Activated CD8-positive, alpha-beta memory T cell treated with anti-CD3 and anti-CD28 coated beads, Interleukin-2, amount 10 ng/mL, durations not matched to agents 7 days and 5 days (primary cell): ENCODE measurements at places on chromosomes 7 and 10.

DNA sequence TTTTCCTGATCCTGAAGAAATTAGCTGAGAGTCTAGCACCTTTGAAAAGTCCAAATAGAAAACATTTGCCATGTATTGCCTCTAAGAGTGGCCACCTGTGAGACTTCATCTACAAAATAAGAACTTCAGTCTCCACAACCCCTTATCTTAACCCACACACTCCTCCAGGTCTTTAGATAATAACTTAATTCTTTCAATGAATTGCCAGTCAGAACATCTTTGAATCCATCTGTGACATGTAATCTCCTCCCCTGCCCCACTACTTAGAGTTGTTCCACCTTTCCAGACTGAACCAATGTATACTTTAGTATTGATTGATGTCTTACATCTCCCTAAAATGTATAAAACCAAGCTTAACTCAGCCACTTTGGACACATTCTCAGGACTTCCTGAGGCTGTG lies 84.4 kb upstream of the FAM171A1 start:
- H3K4me3 ChIP-seq, result no peak overlapping the region
- peaks cover 37% of the 10 kb centered on the region for H3K27me3 ChIP-seq
- no peak overlapping the region for H3K27ac ChIP-seq
- no peaks in the 10 kb centered on the region for H3K4me1 ChIP-seq
- no peaks in the 10 kb centered on the region for H3K36me3 ChIP-seq

GRCh38 chr7:136045992-136046391 lies 68.8 kb upstream of the MTPN start:
- H3K4me3 ChIP-seq, result no peak overlapping the region
- no peaks in the 10 kb centered on the region for H3K27me3 ChIP-seq
- no peak for DNase-seq
- no peaks in the 10 kb centered on the region for H3K36me3 ChIP-seq
- no peaks in the 10 kb centered on the region for H3K4me1 ChIP-seq
- H3K27ac ChIP-seq, result no peak overlapping the region

DNA sequence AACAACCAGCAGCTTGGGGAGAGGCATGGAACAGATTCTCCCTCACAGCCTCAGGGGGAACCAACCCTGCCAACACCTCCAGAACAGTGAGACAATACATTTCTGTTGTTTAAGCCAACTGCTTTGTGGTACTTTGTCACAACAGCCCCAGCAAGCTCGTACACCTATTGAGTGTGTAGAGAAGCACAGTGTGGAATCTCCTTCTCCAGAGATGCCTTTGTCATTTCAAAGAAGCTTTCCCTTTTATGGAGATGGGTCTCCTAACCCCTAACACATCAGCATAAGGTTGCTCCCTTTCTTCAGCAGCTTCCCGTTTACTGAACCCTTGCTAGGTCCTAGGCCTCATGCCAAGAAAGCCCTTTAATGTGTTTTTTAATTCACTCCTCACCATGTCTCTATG lies 60.7 kb upstream of the AGK start:
- H3K36me3 ChIP-seq, result no peaks in the 10 kb centered on the region
- no peak overlapping the region for H3K4me3 ChIP-seq
- H3K27ac ChIP-seq, result no peak overlapping the region
- peaks cover 2% of the 10 kb centered on the region for H3K4me1 ChIP-seq

DNA sequence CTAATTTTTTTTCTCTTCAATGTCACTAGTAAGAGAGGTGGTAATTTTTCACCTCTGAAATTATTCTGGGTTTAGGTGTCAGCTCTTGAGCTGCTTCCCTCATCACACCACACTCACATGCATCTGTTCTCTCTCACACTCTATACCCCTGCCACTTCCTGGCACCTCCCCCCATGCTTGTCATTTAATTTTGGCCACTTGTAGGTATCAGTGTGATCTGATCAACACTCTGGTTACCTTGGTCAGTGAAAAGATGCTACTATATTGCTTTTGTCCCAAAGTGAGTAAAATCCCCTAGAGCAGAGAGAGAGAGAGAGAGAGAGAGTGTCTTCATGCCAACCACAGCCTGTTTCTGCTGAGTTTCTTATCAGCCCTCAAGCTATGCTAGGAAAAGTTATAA lies 42.5 kb downstream of the STK17A start:
- peaks cover 84% of the 10 kb centered on the region for H3K4me1 ChIP-seq
- H3K27ac ChIP-seq, result peak overlapping the region; percentile 75
- H3K36me3 ChIP-seq, result peaks cover 78% of the 10 kb centered on the region
- H3K4me3 ChIP-seq, result peak overlapping the region; percentile 8
- H3K27me3 ChIP-seq, result no peaks in the 10 kb centered on the region

DNA sequence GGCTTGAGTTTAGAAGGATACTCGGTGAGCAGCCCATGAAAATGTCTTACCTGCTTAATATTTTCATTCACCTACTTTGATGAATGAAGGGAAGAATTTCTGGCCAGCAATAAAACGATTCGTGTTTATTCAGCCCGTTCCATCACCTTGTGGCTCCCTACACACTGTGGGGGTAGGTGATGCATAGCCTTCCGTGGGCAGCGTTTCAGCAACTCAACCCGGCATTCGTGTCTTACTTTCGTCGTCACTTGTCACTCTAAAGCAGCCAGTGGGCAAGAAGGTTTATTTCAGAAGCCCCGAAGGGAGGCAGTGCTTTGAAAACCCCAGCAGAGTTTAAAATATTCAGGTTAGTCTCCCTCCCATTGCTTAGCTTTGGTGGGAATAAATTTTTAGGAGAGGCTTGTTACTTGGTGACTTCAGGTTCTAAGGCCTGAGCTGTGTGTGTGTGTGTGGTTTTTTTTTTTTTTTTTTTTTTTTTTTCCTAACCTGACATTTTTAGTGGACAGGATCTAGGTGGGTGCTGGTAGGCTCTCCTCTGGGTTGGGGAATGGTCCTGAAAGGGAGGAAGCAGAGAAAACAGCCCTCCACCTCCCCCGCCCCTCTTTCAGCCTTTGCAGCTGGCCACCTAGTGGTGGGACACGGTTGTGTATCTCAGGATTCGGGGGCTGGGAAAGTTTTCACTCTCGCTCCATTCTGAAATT lies 1.8 kb downstream of the GRK5 start:
- H3K4me1 ChIP-seq, result peaks cover 60% of the 10 kb centered on the region
- peaks cover 3% of the 10 kb centered on the region for H3K36me3 ChIP-seq
- H3K4me3 ChIP-seq, result peak overlapping the region; percentile 89

- H3K4me3 ChIP-seq, result no peak overlapping the region
- H3K27ac ChIP-seq, result no peak overlapping the region
- H3K27me3 ChIP-seq, result no peaks in the 10 kb centered on the region
- H3K4me1 ChIP-seq, result no peaks in the 10 kb centered on the region
- no peak for DNase-seq
These were observed 218.0 kb downstream of the WDR37 start for GRCh38 chr10:1274111-1274661.

DNA sequence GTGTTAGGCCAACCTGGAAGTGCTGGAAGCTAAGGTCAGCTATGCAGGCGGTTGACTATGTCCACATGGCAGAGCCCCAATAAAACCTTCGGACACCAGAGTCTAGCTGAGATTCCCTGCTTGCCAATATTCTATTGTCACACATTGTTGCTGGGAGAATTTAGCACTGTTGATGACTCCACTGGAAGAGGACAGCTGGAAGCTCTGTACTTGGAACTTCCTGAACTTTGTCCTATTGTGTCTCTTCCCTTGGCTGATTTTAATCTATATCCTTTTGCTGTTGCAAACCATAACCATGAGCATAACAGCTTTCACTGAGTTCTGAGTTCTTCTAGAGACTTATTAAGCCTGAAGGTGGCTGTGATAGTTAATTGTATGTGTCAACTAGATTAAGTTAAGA lies 12.0 kb downstream of the XRCC2 start:
- H3K27ac ChIP-seq, result no peak overlapping the region
- no peaks in the 10 kb centered on the region for H3K27me3 ChIP-seq
- peaks cover 47% of the 10 kb centered on the region for H3K36me3 ChIP-seq

GRCh38 chr10:13970957-13971353 lies 359.8 kb downstream of the FRMD4A start:
- H3K4me3 ChIP-seq, result no peak overlapping the region
- DNase-seq, result no peak
- no peaks in the 10 kb centered on the region for H3K4me1 ChIP-seq
- H3K27ac ChIP-seq, result no peak overlapping the region
- H3K36me3 ChIP-seq, result no peaks in the 10 kb centered on the region
- H3K27me3 ChIP-seq, result no peaks in the 10 kb centered on the region

- H3K4me1 ChIP-seq, result peaks cover 8% of the 10 kb centered on the region
- H3K27ac ChIP-seq, result no peak overlapping the region
- no peak overlapping the region for H3K4me3 ChIP-seq
- H3K27me3 ChIP-seq, result peaks cover 8% of the 10 kb centered on the region
- DNase-seq, result no peak
These were observed 11.5 kb downstream of the PAPOLB start for GRCh38 chr7:4850262-4850795.
